ENCODE measurements at places on chromosomes 2 and 18.

DNA sequence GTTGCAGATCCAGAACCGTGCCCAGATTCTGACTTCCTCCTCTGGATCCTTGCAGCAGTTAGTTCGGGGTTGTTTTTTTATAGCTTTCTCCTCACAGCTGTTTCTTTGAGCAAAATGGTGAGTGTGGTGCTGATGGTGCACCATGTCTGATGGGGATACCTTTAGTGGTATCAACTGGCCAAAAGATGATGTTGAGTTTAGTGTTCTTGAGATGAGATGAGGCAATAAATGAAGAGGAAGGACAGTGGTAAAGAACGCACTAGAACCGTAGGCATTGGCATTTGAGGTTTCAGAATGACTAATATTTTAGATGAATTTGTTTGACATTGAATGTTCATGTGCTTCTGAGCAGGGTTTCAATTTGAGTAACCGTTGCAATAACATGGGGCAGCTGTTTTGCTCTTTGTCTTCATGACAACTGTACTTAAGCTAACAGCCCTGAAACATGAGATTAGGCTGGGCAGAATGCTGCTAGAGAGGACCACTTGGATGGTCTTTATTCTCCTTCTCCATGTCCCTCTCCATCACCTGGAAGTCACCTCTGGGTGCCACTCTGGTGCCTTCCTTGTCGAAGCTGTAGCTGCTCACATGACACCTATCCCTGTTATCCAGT is 3.9 kb downstream of the CTLA4 start:
- H3K27me3 ChIP-seq = no peaks in the 10 kb centered on the region
- H3K27ac ChIP-seq = peak overlapping the region; percentile 97
- peak overlapping the region; percentile 87 for H3K4me3 ChIP-seq

DNA sequence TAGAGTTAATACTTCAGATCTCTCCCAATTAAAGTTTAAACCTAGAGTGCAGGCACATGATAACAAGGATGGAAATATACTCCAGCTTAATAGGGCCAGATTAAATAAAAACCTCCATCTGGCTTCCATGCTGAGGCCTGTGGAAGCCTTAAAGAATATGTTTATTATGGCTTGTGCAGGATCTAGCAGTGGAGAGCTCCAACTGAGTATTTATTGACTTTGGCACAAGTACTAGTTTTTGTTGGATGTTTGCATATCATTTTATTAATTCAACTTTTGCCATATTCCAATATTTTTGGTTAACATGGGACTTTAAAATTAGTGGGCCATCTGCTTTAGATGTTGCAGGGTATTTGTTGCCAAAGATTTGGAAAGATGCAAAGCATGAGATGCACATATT is 860.4 kb upstream of the SOX11 start:
- no peaks in the 10 kb centered on the region for H3K4me1 ChIP-seq
- no peaks in the 10 kb centered on the region for H3K27me3 ChIP-seq
- H3K4me3 ChIP-seq = no peak overlapping the region
- no peak overlapping the region for H3K27ac ChIP-seq
- no peak for DNase-seq

DNA sequence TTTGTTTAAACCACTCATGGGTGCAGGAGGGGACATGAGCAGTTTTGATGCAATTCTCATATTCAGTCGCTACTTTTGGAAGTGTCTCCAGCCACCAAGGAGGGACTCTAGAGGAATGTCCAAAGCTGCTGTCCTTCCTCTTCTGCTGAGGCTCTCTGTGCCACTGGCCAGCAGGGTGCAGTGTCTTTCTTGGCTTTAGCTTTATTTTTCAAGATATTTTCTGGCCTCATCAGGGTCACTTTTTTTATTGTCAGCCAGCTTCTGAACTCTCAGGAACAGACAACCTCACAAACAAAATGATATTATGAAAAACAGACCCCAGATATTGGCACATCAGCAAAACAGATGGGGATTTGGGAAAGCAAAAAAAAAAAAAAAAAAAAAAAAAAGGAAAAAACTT is 289.3 kb upstream of the ZSWIM2 start:
- no peak overlapping the region for H3K27ac ChIP-seq
- no peaks in the 10 kb centered on the region for H3K4me1 ChIP-seq
- H3K4me3 ChIP-seq = no peak overlapping the region
- DNase-seq = no peak

DNA sequence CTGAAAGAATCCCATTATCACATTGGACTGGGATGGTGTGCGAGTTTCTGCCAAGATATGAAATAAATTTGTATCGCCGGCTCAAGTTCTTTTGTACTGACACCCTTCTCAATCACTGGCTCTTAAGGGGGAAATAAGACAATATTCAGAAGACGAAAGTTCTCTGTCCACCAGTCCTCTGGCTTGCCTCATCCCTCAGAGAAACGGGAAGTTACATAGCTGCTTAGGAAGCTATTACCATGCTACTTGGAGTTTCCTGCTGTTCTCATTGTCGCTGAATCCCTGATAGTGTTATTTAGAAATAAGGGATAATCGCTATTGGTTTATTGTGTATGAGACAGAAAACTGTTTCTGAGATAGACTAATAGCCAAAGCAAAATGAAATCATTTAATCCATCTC is 205.0 kb upstream of the ZNF521 start:
- H3K27me3 ChIP-seq = no peaks in the 10 kb centered on the region
- no peak for DNase-seq
- H3K4me1 ChIP-seq = no peaks in the 10 kb centered on the region
- no peak overlapping the region for H3K4me3 ChIP-seq

DNA sequence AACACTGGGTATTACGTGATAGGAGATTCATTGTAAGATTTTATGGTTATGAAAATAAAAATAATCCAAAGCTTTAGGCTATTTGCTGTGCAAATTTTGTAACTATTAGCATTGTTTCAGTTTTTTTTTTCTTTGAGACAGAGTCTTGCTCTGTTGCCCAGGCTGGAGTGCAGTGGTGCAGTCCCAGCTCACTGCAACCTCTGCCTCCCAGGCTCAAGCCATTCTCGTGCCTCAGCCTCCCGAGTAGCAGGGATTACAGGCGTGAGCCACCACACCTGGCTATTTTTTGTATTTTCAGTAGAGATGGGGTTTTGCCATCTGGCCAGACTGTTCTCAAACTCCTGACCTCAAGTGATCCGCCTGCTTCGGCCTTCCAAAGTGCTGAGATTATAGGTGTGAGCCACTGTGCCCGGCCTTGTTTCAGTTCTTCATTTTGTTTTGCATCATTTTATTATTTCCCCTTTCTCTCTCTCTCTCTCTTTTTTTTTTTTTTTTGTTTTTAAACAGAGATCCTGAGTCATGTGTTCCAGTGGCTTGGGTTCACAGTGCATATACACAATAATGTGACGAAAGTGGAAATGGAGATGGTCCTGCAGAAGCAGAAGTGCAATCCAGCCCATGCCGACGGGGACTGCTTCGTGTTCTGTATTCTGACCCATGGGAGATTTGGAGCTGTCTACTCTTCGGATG is 25.8 kb downstream of the CASP10 start:
- DNase-seq = no peak
- peaks cover 35% of the 10 kb centered on the region for H3K36me3 ChIP-seq
- peaks cover 16% of the 10 kb centered on the region for H3K4me1 ChIP-seq
- H3K27me3 ChIP-seq = no peaks in the 10 kb centered on the region
- H3K27ac ChIP-seq = no peak overlapping the region

DNA sequence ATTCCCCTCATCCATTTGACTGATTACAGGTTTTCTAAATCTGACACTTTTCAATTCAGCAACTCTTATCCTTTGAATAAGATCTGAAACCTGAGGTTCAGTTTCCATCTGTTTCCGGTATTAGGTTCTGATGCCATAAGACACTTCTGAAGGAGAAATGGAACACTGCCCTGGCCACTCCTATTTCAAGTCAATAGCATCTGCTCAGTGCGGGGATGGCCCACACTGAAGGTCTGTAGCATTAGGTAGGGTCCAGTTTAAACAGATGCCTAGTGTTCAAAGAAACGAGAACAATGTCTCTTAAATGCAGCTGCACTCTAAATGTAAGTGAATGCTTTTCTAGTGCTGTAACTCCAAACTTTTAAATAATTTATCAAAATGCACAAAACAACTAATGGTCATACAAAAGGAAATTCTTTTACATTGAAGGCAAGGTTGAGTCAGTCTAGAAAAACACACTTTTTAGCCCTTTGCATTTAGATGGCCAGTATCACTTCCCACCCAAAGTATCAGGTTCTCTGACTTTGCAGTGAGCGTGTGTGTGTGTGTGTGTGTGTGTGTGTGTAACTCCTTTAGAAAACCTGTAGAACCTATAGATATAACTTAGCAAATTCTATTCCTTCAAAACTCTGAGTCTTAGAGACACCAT is 78.2 kb downstream of the STK39 start:
- DNase-seq = no peak
- H3K4me3 ChIP-seq = no peak overlapping the region
- H3K36me3 ChIP-seq = peaks cover 36% of the 10 kb centered on the region
- peaks cover 44% of the 10 kb centered on the region for H3K4me1 ChIP-seq
- no peak overlapping the region for H3K27ac ChIP-seq

DNA sequence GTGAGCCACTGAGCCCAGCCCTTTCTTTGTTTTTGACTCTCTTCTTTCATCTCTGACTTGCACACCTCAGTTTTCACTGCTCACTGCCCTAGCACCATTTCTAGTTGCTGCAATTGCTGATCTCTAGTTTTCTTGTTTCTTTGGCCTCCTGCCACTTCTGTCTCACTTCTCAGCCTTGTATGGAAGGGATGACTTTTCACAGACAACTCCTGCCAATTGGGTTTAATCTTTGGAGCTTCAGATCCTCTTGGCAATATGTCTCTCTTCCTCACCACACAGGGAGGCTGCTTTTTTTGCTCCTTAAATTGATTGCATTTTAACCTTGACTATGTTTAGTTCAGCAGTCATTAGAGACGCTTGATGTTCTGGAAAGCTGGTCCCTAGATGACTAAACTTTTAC is 323.1 kb downstream of the CTNNA2 start:
- H3K4me1 ChIP-seq = no peaks in the 10 kb centered on the region
- no peaks in the 10 kb centered on the region for H3K36me3 ChIP-seq
- no peak overlapping the region for H3K27ac ChIP-seq

GRCh38 chr2:173086518-173087213 is 11.0 kb downstream of the MAP3K20 start:
- peaks cover 2% of the 10 kb centered on the region for H3K36me3 ChIP-seq
- no peak for DNase-seq
- no peak overlapping the region for H3K27ac ChIP-seq
- H3K4me1 ChIP-seq = no peaks in the 10 kb centered on the region

DNA sequence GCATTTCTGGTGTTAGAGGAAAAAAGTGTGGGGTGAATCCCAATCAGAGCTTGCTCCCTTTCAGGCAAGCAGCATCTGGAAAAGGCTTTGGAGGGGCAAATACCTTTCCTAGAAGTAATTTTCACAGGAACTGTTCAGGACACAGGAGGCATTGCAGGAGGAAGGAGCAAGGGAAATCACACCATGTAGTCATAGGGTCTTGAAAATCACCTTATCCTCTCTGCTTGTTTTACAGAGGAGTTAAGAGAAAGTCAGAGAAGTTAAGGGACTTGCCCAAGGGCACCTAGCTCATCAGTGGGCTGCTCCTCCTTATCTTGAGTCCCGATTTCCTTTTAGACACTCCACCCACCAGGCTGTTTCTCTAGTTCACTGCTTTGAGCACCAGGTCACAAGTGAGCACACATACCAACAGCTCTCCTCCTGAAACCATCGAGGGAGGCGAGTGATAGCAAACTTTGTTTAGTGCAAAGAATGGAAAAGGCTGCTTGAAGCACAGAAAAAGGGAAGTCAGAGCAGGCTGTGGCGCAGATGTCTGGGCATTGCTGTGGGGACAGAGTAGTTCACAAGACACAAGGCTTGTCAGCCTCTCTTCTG is 89.2 kb upstream of the CXCR4 start:
- peak; percentile 66 for DNase-seq
- H3K4me3 ChIP-seq = no peak overlapping the region
- H3K27me3 ChIP-seq = no peaks in the 10 kb centered on the region
- peak overlapping the region; percentile 39 for H3K27ac ChIP-seq

GRCh38 chr18:10329101-10329500 is 125.3 kb upstream of the APCDD1 start:
- no peaks in the 10 kb centered on the region for H3K4me1 ChIP-seq
- no peak overlapping the region for H3K4me3 ChIP-seq
- H3K27ac ChIP-seq = no peak overlapping the region
- no peaks in the 10 kb centered on the region for H3K36me3 ChIP-seq
- no peak for DNase-seq
- H3K27me3 ChIP-seq = no peaks in the 10 kb centered on the region

DNA sequence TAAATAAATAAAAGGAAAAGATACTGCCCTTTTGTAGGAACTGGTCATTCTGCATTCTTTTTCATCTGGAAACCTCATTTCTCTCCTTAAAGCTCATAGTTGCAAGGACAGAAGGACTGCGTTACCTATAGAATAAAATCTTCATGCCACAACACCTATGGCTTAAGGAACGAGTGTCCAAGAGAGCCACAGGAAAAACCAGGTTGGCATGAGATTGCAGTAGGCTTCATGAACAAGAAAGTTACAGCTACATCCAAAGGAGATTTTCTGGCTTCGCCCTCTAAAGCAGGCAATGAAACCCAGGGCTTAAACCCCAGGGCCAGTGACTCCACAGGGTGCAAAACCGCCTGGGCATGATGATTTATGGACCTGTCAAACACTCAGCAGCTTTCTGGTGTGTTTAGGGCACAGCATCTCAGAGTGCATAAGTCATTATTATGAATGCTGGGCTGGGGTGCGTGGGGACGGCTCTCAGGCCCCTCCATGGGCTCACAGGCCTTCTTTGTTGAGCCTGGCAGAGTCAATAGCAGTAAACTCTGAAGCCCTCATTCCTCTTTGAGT is 30.7 kb upstream of the PIEZO2 start:
- no peak for DNase-seq
- H3K27me3 ChIP-seq = no peaks in the 10 kb centered on the region
- no peak overlapping the region for H3K4me3 ChIP-seq
- H3K4me1 ChIP-seq = no peaks in the 10 kb centered on the region

Measured in T-helper 2 cell treated with Interferon-gamma antibody and Interleukin-4, amounts not matched to agents 5 μg/mL and 100 μg/mL, for 36 hours (primary cell).